ENCODE measurements at places on chromosomes 12 and 14.
A peak's percentile ranks its signal among the peaks of the same experiment; 100 is the strongest.

GRCh38 chr12:50960130-50960529 lies 7.8 kb downstream of the HIGD1C start:
- no peak for DNase-seq

DNA sequence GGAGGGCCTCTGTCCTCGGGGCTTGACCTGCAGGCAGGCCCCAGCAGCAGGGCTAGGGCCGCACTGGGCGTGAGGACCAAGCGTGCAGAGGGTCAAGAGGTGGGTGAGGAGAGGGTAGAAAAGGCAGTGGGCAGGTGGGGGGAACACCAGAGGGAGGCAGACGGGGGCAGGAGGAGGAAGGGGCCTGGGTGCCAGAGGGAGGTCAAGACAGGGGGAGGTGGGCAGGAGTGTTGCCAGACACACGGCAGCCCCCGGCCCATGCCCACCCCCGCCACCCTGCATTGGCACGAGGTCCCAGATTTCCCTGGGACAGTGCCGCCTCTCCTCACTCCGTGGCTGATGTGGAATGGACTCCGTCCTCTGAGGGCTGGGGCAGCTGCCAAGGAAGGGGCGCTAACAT lies 8.2 kb downstream of the TMEM121 start:
- DNase-seq, result no peak

GRCh38 chr12:51923506-51924365 lies 16.4 kb downstream of the ACVRL1 start:
- no peak for DNase-seq

DNA sequence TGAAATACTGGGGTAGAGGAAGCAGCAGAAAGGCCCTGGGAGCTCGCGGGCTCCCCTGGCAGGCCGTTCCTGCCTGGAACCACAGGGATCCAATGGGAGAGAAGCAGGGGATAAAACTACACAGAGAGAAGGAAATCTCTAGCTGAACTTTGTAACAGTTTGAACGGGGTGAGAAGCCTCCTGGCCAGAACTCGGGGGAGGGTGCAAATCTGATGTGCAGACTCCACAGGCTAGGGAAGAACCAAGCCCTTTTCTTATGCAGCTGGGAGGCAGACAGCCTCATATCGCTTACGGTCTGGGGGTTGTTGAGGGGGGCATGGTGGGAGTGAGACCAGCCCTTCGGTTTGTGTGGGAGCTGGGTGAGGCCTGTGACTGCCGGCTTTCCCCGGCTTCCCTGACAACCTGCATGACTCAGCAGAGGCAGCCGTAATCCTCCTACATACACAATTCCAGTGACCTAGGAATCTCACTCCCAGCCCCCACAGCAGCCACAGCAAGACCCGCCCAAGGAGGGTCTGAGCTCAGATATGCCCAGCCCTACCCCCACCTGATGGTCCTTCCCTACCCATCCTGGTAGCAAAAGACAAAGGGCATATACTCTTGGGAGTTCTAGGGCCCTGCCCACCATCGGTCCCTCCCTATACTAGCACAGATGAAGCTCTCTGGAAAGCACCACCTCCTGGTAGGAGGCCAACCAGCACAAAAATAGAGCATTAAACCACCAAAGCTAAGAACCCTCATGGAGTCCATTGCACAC lies 143.0 kb downstream of the TMTC1 start:
- DNase-seq, result peak; percentile 31

GRCh38 chr12:131231032-131231980 lies 277.6 kb downstream of the ADGRD1 start:
- no peak for DNase-seq

- DNase-seq, result no peak
These were observed 1.0 kb downstream of the GMFB start for GRCh38 chr14:54487771-54488170.

DNA sequence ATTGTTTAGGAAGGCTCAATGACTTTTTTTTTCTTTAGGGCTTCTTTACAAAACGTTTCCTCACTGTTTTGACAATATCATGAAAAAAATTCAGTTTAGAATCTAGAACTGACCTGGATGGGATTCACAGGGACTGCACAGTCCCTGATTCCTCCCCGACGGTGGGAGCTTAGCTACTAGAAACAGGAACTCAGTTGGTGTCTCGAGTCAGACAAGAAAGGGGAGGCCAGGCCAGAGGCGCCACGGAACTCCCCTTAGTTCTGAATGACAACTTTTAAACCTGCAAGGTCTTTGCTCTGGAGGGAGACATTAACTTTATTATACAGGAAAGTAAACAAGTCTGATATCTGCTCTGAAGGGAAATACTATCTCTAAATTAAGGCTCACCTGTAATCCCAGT lies 45.4 kb upstream of the SRP54 start:
- DNase-seq, result no peak

Measured in kidney epithelial cell (primary cell).